Posterior vena cava (tissue), 2 donors: ENCODE measurements at places on chromosomes 12 and 14. TPM values are rescaled to one million over a fixed set of nuclear protein-coding genes. Genes with fewer than 3 reads are reported as not detected.

DNA sequence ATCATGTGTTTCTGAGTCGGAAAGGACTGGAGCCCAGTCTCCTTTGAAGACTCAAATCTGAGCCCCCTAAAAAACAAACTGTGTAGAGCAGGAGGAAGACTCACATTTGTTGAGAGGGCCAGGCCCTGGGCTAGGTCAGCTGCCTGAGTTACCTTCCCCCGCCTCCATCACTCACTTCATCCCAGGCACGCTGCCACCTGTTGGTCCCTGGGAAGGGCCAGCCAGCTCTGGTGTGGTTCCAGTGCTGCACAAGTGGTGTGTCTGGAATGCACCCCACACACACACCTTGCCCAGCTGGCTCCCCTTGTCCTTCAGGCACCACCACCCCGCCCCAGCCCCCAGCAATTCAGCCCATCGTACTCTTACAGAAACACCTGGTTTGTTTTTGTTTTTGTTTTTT, 9.0 kb downstream of the MVK start:
- DNase-seq = no peak

GRCh38 chr12:120639771-120640721, at the start of gene CABP1:
Gene CABP1, plus strand, starts transcription at chr12:120640626. Its CDS starts 60 bp downstream, at chr12:120640686.
- no peak for DNase-seq

- DNase-seq = peak; percentile 98
Observed at GRCh38 chr12:53746592-53747092, 5.1 kb downstream of the CISTR start.

DNA sequence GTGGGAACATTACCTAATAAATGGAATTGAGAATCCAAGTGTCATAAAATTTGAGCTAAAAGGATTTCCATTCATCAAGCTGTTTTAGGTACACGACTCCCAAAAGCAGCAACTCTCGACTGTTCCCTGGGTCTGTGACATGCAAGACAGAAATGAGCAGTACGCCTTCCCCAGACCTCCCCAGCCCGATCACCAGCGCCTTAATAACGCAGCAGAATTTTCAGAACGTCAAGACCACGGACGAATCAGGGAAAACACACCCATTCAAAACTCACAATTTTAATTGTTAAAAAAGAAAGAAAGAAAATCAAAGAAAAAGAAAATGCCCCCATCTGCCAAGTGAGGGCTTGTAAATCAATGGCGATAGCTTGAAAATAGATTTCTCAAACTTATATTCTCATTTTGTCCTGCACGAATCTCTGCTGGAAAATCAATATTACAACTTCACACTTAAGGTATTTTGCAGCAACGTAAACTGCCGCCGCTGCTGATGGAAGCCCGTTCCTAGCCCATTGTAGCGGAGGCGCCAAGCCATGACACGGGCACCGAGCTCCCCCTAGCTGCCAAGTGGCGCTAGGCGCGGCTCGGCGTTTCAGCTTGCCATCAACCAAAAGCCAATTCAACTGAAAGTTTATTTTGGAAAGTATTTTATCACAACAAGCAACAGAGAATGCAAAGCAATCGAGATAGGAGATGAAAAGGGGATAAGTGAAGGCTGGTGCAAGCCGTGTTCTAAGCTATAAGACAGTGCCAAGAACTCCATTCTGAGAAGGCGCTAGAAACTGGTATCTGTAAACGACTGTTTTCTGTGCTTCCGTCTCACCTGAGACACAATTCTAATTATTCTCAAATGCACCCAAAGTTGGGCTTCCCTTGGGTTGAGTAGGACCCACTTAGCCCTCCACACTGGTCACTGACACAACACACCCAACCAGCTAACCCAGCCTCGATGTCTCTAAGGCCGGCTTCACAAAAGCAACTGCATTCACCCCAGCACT, 5.5 kb downstream of the BCL11B start:
- DNase-seq = peak; percentile 93

GRCh38 chr14:82224610-82225009, 691.0 kb upstream of the SEL1L start:
- DNase-seq = no peak

DNA sequence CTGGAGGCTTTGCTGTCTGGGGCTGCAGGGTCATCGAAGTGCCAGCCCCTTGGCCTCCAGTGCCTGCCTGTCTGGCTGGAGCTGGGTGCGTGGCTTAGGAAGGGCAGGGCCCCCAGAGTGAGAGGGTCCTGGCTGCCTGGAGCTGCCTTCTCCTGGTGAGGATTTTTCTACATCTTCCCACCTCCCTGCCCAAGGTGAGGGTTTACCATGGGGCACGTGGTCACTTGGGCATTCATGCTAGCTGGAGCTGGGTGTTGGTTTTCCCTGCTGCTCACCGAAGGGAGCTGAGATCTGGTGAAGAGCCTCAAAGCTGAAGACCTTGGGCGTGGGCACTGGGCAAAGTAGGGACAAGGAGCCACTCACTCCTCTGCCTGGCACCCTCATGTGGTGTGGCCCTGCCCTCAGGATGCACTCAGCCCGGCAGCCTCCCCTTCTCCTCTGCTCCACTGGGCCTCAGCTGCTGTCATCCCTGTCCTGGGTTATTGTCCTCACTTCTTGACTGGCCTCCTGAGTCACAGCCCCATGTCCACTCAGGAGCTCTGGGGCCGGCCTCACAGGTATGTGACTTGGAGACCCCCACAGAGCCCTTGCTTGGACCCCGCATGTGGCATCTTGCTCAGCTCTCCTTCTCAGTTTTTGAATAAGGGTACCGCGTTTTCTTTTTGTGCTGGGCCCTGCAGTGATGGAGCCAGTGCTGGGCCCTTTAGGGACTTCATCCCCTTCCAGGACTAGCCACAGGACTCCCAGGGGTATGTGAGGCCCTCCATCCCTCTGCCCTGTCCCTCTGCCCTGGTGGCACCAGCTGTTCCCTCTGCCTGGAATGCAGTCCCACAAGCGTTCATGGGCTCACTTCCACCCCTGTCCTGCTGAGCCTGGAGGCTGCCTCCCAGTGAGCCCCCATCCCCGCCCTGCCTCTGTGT, 1.6 kb downstream of the CEP170B start:
- no peak for DNase-seq

- peak; percentile 3 for DNase-seq
Observed at GRCh38 chr12:54298904-54299303, 1.9 kb downstream of the NFE2 start.

GRCh38 chr12:47767216-47767724, 5.8 kb upstream of the SLC48A1 start:
- DNase-seq = no peak

ZDHHC17 gene
- 37.5 TPM for total RNA-seq
